ENCODE measurements at places on chromosomes 13 and 19. TPM values are rescaled to one million over a fixed set of nuclear protein-coding genes. Genes with fewer than 3 reads are reported as not detected.
A peak's percentile ranks its signal among the peaks of the same experiment; 100 is the strongest.

- DNase-seq, result no peak
These were observed 19.2 kb downstream of the FCGBP start for GRCh38 chr19:39915101-39915847.

- peak; percentile 86 for DNase-seq
These were observed at the start of gene INAFM1 for GRCh38 chr19:47274071-47274890. INAFM1 (plus strand) TSS chr19:47274885; CDS start chr19:47274920, 35 bp downstream.

GRCh38 chr13:29170436-29171082, 350.4 kb downstream of the MTUS2 start:
- DNase-seq, result no peak

- peak; percentile 11 for DNase-seq
These were observed 3.4 kb downstream of the PTGIR start for GRCh38 chr19:46621191-46622117.

Gene MYPOP
- 2.8 TPM for polyA plus RNA-seq

Gene BLVRB
- 113 TPM for polyA plus RNA-seq

Gene ZNF208
- polyA plus RNA-seq, result not detected

Gene ZNF439
- polyA plus RNA-seq, result 4.8 TPM

All from IMR-90 (cell line).